ENCODE measurements at places on chromosomes 2 and 18. TPM values are rescaled to one million over a fixed set of nuclear protein-coding genes. Genes with fewer than 3 reads are reported as not detected.

Gene SATB2
- total RNA-seq = 4.6 TPM

Gene SPATA3
- total RNA-seq = not detected

Gene TMEM182
- total RNA-seq = 2.2 TPM

Gene C2orf81
- not detected for total RNA-seq
